Neural crest cell (in vitro differentiated cells): ENCODE measurements at places on chromosomes 2 and 18.
A peak's percentile ranks its signal among the peaks of the same experiment; 100 is the strongest.

DNA sequence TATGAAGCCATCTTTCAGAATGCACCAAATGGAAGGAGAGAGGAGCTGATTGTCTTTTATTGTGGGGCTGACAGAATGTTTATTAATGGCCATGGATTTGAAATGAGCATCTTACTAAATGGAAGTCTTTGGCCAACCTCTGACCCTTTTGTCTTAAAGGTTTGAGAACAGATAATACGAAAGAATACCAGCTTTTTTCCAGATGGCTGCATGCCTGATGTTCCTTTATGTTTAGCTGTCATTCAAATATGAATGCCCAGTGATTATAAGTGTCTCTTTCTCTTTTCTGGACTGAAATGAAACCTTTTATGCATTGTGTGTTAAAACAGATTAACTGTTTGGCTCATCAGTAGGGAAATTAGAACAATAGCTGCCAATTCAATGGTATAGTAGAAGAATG is 46.0 kb downstream of the PARD3B start:
- no peak for DNase-seq
- H3K4me3 ChIP-seq = peak overlapping the region; percentile 25
- no peak overlapping the region for H3K27ac ChIP-seq
- peaks cover 50% of the 10 kb centered on the region for H3K4me1 ChIP-seq
- peaks cover 20% of the 10 kb centered on the region for H3K36me3 ChIP-seq

DNA sequence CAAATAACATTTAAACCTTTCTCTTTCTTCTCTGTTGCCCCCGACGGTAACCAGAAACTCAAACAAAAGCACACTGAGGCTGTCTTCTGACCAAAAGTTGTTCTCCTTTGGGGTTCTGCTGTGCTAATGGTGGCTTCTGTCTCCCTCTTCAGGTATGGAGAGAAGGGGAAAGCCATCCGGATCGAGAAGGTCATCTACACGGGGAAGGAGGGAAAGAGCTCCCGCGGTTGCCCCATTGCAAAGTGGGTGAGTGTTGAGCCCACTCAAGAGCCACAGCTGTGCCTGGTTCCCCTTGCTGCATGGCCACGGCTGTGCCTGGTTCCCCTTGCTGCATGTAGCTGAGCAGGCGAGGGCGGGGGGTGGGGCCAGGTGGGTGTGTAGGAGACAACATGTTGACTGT is 67.4 kb downstream of the BOLA3 start:
- no peak for DNase-seq
- H3K27me3 ChIP-seq = no peaks in the 10 kb centered on the region
- H3K36me3 ChIP-seq = peaks cover 8% of the 10 kb centered on the region
- no peak overlapping the region for H3K4me3 ChIP-seq
- no peak overlapping the region for H3K27ac ChIP-seq

GRCh38 chr2:154673694-154674093 is 24.8 kb upstream of the KCNJ3 start:
- no peak for DNase-seq
- H3K36me3 ChIP-seq = no peaks in the 10 kb centered on the region
- H3K4me3 ChIP-seq = no peak overlapping the region
- no peaks in the 10 kb centered on the region for H3K4me1 ChIP-seq

DNA sequence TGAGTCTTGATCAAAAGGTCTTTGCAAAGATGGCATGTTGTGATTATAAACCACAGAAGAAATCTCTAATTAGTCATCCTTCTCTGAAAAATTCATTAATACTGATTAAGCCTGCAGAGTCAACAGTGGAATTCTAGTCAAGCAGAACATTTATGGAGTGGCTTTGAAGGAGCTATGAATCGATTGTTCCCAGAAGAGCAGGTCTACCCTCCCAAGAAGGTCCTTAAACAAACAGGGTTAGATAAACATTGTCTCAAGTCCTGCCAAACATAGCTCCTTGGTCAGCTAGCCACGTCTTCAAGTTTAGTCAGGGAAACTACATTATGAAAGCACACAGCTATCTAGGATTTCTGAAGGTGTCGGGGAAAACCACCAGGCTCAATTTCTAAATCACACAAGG is 88.9 kb downstream of the ITGA4 start:
- H3K4me3 ChIP-seq = no peak overlapping the region
- H3K36me3 ChIP-seq = peaks cover 3% of the 10 kb centered on the region
- H3K27ac ChIP-seq = no peak overlapping the region
- no peak for DNase-seq
- H3K4me1 ChIP-seq = no peaks in the 10 kb centered on the region

GRCh38 chr18:62809900-62810299 is 94.6 kb downstream of the PHLPP1 start:
- no peak for DNase-seq
- peaks cover 14% of the 10 kb centered on the region for H3K4me1 ChIP-seq
- no peak overlapping the region for H3K4me3 ChIP-seq
- H3K27me3 ChIP-seq = no peaks in the 10 kb centered on the region
- no peak overlapping the region for H3K27ac ChIP-seq

- no peak overlapping the region for H3K27ac ChIP-seq
- H3K36me3 ChIP-seq = no peaks in the 10 kb centered on the region
- H3K4me3 ChIP-seq = no peak overlapping the region
- H3K4me1 ChIP-seq = peaks cover 5% of the 10 kb centered on the region
- H3K27me3 ChIP-seq = no peaks in the 10 kb centered on the region
These were observed 656.4 kb downstream of the MBD2 start for GRCh38 chr18:53567929-53568574.

DNA sequence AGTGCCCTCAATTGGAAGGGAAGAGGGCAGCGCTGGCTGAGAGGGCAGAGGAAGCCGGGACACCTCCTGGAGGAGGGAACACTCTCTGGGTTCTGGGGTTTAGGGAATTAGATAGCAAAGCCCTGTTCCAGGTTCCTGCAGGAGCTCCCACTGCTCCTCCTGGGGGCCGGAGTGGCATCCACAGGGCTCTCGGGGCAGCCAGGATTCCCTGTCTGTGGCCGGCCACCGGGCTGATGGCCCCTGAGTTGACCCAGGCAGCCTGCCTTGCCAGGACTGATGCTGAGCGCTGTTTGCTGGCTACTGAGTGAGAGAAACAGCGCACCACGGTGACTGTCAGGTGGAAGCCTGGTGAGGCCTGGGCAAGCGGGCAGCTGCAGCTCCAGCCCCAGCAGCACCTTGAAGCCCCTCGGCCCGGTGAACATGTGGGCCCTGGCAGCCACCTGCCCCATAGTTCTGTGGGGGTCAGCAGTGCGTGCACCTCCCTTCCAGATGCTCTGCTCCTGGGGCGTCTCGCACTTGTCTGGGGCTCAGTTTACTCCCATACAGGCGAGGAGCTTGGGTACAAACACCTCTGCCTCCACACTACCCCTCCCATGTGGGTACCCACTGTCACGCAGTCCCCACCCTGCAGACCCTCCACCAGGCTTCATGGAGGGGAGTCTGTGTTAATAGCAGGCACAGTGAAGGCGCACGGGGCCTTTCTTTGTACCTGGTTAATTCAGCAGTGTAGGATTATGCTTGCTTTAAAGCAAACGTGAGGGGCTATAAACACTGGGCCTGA is 7.7 kb upstream of the ALLC start:
- peak overlapping the region; percentile 72 for H3K4me3 ChIP-seq
- no peak for DNase-seq
- peaks cover 3% of the 10 kb centered on the region for H3K27me3 ChIP-seq
- H3K4me1 ChIP-seq = peaks cover 30% of the 10 kb centered on the region
- H3K27ac ChIP-seq = no peak overlapping the region
- no peaks in the 10 kb centered on the region for H3K36me3 ChIP-seq

- H3K4me1 ChIP-seq = no peaks in the 10 kb centered on the region
- no peaks in the 10 kb centered on the region for H3K36me3 ChIP-seq
- DNase-seq = no peak
- no peaks in the 10 kb centered on the region for H3K27me3 ChIP-seq
These were observed 297.6 kb downstream of the PARD3B start for GRCh38 chr2:204842661-204843485.
